ENCODE measurements at places on chromosomes 3 and 15. TPM values are rescaled to one million over a fixed set of nuclear protein-coding genes. Genes with fewer than 3 reads are reported as not detected.

GRCh38 chr3:179158336-179159039, 10.3 kb downstream of the PIK3CA start:
- no peak for DNase-seq

DNA sequence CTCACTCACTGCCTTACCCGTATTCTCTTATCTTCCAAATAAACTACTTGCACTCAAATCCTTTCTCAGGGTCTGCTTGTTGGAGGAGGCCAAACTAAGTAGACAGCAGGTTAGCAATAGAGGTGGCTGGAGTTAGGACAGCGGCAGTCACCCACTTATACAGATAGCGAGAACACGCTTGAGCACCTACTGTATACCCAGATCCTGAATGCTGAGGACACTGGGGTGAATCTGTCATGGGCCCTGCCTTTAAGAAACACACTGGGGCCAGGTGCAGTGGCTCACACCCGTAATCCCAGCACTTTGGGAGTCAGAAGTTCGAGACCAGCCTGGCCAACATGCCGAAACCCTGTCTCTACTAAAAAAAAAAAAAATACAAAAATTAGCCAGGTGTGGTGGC, 38.0 kb upstream of the TSEN2 start:
- DNase-seq = no peak

GRCh38 chr3:139378587-139379241, 10.7 kb downstream of the COPB2 start:
- no peak for DNase-seq

PPP1R14D gene
- not detected for total RNA-seq

ISLR2 gene
- total RNA-seq = not detected

DNA sequence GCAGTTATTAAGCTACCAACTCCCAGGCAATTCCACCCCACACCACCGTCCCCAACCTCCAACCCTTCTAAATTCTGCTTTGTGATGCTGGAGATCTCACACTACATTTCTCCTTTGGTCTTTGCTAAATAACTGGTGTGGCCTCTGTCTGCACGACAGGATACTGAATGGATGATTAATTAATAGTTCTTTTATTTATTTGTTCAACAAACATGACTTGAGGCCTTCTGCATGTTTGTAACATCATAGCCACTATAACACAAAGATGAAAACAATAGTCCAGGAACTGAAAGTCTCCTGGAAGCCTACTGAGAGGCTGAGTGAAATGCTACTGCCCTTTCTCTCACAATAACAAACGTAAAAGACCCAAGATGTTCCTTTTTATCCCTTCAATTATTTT, 609.5 kb upstream of the UBE2E2 start:
- no peak for DNase-seq

- DNase-seq = peak; percentile 38
Observed at GRCh38 chr3:150761831-150762661, 923 bp downstream of the SIAH2 start.

DNA sequence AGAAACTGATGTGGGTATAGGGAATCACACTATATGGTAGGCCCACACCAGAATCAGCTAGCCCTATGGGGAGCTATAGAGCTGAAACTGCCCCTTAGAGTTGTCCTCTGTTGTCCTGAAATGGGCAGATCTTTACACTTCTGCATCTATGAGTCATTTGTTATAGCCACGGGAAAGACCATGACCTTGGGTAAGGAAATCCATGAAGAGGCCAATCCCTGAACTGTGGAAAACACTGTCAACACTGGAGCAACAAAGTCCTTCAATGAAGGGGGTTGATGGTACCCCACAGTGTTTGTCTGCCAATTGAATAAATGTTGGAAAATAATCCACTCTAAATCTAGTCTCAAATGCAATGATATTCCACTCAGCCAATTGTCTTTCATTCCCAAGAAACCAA, 5.2 kb upstream of the CD200R1 start:
- no peak for DNase-seq

RASGRF1 gene
- total RNA-seq = 0.16 TPM

GRCh38 chr3:51408813-51409212, 17.7 kb downstream of the RBM15B start:
- no peak for DNase-seq

C3orf49 gene
- total RNA-seq = not detected

GRCh38 chr15:28114721-28115622, 15.9 kb upstream of the OCA2 start:
- no peak for DNase-seq

NUP210 gene
- total RNA-seq = 15.2 TPM

DNA sequence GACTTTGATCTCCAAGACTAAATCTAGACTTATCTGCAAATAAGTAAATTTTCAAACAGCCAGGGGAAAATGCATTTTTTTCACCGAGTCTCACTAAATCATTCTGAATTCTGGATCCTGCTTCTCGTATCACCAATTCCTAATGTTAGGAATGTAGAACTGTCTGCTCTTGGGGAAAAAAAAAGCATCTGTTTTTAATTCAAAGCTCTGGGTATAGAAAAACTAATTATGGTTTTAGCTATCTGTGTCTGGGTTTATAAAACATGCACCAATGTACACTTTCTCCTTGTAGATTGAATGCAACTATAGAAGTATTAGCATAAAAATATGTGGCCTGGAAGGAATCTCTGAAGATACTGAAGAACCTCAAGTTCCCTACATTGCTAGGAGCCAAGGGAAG, 4.8 kb upstream of the CDAN1 start:
- DNase-seq = no peak

IL17RC gene
- 119 TPM for total RNA-seq

DNA sequence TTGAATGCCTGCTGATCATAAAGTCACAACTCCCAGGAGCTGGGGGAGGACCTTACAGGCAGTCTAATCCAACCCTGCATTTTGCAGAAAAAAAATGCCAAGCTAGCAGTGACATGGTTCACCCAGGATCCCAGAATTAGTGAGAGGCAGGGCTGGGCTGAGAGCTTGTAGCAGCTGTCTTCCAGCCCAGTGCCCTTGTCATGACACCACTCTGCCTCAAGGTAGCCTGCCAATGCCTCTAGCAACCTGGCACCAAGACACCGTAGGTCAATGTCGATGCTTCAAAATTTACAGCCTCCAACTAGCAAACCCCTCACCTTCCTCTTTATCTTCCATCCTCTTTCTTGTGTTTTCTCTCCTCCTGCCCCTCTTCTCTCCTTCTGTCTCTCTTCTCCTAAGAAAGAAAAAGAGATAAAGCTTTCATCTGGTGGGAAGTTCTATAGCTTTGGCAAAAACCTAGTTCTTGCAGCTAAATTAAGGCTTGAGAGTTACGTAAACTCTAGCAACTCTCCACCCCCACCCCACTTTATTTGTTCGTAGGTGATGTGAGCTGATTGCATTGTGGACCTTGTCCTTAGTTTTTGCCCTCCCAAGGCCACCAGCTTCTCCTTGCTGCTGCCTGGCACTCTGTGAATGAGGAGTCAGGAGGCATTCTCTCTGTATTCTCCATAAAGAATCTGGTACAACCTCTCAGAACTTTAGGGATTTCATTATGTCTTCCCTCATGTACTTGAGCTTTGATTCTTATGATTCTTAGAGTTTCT, 18.3 kb upstream of the BFSP2 start:
- no peak for DNase-seq

IGSF11 gene
- total RNA-seq = 1.9 TPM

SPSB4 gene
- not detected for total RNA-seq

DNA sequence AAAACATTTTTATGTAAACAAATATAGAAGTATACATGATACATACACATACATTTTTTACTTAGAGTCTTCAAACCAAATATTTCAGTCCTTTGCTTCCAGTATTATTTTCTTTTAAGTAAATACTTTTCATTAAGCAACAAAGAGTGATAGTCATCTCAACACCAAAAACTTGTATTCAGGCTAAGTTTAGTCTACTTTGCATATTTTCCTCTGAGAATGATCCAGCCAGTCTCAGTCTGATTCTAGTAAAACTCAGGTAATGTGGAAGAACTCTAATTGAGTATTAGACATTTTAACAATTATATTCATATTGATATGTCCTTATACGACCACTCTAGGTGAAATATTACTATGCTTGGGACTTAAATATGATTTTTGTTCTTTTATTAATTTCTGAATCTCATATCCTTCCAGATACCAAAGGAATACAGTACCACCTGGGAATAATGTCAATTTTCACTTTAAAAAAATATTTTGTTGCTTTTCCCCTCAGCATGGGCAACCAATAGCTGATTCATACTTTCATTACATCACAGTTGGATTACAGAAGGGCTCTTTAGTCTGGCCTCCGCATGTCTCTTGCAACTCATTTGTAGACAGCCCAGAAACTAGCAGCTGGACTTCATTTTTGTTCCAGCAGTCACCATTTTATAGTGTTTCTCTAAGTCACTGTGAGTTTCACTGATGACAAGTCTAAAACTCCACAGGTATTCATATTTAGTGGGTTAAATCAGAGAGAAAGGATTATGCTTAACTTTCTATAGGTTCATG, 390.4 kb downstream of the ZBTB20 start:
- no peak for DNase-seq

DNA sequence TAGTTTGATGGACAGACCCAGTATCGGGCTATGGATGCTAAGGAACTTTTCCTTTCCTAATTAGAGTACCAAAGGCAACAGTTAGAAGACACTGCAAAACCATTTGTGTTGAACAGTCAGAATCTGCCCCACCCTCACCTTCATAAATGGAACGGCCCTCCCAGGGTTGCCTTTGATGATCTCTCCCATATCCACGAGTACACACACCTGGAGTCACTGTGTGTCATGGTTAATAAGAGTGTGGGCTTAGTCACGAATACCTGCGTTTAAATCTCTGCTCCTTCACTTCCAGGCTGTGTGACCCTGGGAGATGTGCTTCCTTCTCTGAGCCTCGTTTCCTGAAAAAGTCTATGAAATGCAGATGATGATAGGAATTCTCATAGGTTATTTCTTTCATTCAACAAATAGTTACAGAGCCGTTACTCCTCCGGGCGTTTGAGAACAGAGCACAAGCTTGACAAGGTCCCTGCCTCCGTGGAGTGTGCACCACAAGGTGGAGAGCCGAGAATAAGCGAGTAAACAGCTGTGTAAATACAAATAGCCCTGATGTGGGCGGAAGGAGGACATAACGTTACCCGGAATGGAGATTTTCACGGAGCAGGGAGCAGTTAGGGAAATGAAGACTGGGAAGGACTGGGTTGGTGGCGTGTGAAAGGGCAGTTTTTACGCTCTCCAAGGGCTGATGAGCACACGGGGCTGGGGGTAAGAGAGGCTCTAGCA, 6.7 kb downstream of the SLC51A start:
- DNase-seq = no peak

DNA sequence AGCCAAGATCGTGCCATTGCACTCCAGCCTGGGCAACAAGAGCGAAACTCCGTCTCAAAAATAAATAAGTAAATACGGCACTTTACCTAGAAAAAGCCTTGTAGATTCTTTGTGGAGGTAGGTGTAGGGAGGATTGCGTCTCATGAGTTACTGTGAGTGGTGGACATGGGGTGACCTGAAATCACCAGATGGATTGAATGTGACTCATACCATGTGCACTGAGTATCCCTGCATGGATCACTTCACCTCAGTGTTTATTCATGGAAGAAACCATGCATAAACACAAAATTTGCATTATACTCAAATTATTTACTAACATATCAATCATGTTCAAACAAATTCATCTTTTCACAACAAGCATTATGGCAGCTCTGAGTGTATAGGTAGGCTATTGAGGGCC, 55.9 kb downstream of the MRPS25 start:
- no peak for DNase-seq

GRCh38 chr3:195597229-195597628, 13.5 kb upstream of the APOD start:
- DNase-seq = no peak
